ENCODE measurements at places on chromosomes 16 and 17.
A peak's percentile ranks its signal among the peaks of the same experiment; 100 is the strongest.

GRCh38 chr16:87854053-87854906 is 15.0 kb downstream of the SLC7A5 start:
- no peak for DNase-seq

- no peak for DNase-seq
These were observed 7.2 kb downstream of the SPACA3 start for GRCh38 chr17:32998887-32999228.

DNA sequence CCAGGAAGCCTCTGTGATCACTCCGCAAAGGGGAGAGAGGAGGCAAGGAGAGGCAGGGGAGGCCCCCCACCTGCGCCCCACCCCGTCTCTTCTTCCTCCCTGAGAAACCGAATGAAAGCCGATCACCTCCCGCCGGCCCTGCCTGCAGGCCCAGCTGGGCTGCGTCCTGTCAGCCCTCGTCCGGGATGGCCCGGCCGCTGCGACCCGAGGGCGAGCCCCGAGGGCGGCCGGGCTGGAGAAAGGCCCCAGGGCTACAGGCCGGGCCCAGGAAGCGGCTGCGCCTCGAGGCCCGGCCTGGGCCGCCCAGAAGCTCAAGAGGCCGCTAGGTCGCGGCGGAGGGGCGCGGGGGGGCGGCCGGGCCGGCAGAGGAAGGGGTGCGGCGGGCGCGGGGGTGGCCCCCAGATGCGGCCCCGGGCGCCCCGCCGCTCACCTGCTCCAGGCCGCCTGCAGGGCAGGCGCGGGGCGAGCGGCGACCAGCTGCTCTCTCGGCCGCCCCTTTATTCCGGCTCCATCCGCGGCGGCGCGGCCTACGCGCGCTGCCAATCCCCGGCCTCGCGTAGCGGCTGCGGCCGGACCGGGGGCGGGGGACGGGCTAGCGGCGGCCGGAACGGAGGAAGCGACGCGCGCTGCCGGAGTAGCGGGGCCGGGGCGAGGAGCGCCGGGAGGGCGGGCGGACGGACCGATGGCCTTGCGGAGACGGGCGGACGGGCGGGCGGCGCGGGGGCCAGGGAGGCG is at the start of gene ZNF319:
ZNF319 (minus strand) TSS at position 702 of the 735 bp plus-strand sequence. CDS start 2,407 bp downstream, outside the sequence.
- no peak for DNase-seq

DNA sequence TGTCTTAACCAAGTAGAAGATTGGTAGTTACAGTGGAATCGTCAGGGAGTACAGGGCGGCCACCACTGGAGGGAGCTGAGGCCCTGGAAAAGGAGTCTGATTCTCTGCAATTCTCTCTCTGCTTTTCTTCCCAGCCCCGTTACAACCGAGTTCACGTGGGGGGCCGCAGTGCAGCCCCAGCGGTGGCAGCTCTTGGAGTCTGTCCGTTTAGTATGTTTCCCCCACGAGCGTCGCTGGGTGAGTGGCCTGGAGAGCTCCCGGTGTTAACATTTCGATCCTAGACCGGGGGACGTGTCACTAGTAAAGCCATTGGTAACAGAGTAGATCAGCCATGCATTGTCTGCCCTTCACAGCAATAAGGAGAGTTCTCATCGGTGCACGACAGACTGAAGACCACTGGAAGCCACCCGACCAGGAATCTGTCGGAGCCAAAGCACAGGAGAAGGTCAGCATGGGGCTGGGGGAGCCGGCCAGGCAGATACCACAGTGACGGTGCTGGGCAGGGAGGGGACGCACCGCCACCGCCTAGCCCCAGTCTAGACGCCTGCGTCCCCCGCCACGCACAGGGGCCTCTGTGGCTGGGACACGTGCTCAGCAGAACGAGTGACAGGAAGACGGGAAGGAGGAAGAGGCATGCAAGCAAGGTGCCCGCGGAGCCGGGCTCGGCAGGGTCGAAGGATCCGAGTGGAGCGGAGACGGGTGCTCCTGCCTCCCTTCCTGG is 15.7 kb downstream of the SLC16A3 start:
- DNase-seq = no peak

DNA sequence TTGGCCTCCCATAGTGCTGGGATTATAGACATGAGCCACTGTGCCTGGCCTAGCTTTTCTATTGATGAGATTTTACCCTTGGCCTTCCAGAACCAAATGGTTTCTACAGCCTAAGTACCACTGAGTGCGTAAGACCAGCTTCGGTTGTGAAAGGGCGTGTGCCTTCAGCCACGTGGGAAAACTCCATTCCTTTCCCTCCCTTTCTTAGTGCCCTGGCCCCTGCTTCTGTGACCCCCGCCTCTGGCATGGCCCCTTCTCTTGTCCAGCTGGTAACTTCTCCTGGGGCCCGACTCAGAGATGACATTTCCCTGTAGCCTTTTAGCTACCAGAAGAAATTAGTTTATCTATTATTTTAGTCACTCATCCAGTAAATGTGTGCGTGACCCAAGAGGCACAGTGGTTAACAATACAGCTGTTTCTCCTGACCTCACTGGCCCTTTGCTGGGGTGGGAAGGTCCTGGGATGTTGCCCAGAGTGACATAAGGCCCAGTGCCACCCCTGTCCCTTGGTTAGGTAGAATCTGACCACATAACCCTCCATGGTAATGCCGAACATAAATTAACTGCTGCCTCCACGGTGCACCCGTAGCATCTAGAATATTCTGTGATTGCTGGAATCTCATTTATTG is 97.3 kb downstream of the PLCG2 start:
- no peak for DNase-seq

- no peak for DNase-seq
These were observed 1.5 kb downstream of the HOXB5 start for GRCh38 chr17:48592057-48592514.

DNA sequence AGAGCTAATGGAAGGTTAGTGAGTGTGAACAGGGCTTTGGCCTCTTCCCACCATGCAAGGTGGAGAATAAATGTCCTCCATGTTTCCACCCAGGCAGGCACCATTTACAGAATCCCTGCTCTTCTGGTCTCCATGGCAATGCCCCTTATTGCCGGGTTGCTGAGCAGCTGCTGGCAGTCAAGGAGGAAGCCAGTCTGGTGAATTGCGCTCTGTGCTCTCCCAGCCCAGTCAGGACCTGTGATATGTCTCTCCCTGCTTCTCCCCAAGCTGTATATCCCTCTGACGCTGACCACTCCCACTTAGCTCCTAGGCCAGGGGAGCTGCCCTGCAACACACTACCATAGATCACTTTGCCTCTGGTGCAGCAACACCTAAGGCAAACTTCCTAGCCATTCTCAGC is 402.1 kb upstream of the ERCC4 start:
- DNase-seq = no peak

DNA sequence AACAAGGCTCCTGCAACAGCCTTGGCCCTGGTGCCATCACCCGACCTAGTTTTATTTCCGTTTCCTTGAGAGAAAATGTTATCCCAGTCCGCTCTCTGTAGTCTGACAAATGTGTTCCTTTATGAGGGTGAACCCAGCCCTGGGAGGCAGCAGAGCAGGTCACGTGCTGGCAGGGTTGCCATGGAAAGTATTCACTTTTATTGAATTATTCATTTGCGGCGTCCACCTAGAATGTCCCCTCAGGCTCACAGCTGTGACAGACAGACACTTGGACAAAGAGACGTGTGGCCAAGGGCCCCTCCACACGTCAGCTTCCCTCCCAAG is 90.0 kb downstream of the WSCD1 start:
- no peak for DNase-seq

DNA sequence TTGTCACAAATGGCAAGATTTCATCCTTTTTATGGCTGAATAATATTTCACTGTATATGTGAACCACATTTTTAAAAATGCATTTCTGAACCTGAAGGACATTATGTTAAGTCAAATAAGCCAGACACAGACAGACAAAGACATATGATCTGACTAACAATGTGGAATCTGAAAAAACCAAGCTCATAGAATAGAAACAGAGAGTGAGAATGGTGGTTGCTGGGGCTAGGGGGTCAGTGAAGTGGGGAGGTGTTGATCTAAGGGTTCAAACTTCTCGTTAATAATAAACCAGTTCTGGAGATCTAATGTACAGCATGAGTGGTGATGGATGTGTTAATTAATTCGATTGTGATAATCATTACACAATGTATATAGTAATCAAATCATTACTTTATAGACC is 475.1 kb downstream of the WWOX start:
- DNase-seq = no peak

DNA sequence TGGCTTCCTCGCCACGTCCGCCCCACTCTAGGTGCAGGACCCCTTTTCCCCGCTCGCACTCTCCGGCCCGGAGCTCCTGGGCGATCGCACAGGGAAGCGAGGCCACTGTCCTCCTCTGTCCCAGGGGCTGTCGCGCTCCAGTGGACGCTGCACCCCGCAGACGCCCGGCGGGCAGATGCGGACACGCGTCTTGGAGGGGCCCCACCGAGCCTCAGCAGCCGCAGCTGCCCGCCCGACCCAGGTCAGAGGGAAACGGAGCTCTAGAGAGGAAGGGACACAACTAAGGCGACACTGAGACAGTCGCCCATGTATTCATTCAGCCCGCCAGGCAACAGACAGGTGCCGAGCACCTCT is 726 bp upstream of the SLC13A5 start:
- DNase-seq = no peak

GRCh38 chr16:81539009-81539758 is 94.6 kb downstream of the CMIP start:
- no peak for DNase-seq

GRCh38 chr16:12602811-12603698 is 200.6 kb downstream of the CPPED1 start:
- no peak for DNase-seq

DNA sequence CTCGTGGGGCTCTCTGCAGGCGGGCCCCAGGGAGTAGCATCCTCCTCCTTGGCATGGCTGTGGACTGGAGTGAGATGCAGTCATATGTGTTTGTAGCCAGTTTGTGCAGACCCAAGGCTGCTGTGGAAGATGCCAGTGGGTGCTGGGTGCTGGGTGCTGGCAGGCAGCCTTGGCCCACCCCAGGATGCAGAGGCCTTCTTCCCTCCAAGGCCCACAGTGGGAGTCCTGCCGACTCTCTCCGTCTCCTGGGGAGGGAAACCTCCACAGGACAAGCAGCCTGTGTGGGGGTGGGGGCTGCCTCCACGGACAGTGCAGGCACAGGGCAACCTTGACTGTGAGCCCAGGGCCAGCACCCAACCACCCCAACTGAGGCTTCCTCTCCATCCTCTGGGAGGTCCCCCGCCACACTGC is 13.8 kb upstream of the TMEM92 start:
- no peak for DNase-seq

DNA sequence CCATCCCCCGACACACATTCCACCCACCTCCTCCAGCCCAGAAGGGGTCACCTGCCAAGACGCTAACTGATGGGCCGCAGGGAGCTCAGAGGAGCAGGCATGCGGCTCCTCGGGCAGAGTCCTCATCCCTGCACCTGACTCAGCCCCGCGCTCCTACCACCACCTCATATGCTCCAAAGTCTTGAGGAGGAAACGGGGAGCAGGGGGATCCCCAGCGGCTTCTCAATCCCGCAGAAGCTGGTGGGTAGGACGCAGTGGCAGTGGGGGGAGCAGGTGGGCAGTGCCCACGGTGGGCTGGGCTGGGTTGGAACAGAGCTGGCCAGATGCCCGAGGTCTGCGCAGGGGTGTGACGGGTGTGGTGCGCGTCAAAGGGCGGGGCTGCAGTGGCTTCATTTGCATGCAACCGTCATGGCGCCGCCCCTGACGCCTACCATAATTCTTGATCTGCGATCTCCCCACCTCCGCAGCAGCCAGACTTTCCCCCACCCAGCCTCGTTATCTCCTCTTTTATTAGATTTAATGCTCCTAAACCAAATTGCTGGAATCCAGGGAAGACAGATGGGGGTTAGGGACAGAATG is 39.0 kb upstream of the EMP2 start:
- no peak for DNase-seq

GRCh38 chr16:55017321-55017720 is 86.7 kb downstream of the IRX5 start:
- no peak for DNase-seq

DNA sequence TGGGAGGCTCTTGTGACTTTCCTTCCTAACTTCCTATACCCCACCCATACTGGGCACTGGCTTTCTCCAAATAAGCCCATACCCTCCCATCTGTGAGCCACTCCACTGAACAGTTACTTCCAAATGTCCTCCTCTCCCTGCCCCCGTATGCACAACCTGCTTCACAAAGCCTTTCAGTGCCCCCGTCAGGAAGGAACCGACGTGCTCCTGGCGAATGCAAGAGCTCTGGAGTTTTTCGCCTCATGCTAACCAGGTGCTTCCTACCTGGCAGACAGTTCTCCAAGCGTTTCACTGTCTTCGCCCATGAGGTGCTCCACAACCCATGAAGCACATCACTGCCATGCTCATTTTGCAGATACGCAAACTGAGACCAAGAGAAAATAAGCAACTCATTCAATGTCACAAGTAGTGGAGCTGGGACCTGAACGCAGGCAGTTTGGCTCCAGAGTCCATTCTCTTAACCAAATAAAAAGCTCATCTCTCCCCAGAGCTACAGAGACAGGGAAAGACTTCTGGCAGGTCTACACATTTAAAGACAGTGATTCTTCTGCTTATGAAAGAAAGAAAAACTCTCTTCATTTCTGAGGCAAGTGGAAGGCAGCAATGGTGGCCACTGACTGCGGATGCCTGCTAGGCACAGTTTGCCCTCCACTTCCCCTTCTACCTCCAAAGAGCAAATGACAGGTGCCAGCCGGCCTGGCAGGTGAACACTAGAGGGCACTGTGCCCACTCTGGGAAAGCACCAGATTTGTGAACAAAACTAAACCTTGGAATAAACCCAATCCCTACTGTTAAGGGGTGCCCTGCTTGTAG is 23.8 kb downstream of the SPHK1 start:
- peak; percentile 75 for DNase-seq

GRCh38 chr16:26692658-26693057 is 374.1 kb upstream of the C16orf82 start:
- no peak for DNase-seq

DNA sequence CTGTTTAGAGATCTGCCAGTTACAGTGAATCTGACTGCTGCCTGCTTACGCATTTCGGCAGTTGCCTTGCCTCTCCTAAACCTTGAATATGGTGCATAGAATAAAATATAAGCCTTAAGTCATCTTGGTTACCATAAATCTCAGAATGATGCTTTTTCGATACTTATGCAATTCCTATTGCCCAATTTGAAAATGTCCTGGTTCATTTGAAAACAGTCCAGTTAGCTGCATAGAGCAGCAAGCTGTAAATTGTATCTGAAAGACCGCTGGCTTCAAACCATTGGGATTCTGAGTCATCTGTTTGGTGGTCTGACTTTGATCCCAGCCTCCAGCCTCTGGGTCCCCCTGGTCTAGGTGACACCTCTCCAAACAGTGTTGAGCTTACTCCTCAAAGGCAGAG is 2.7 kb upstream of the PRKCA start:
- no peak for DNase-seq

DNA sequence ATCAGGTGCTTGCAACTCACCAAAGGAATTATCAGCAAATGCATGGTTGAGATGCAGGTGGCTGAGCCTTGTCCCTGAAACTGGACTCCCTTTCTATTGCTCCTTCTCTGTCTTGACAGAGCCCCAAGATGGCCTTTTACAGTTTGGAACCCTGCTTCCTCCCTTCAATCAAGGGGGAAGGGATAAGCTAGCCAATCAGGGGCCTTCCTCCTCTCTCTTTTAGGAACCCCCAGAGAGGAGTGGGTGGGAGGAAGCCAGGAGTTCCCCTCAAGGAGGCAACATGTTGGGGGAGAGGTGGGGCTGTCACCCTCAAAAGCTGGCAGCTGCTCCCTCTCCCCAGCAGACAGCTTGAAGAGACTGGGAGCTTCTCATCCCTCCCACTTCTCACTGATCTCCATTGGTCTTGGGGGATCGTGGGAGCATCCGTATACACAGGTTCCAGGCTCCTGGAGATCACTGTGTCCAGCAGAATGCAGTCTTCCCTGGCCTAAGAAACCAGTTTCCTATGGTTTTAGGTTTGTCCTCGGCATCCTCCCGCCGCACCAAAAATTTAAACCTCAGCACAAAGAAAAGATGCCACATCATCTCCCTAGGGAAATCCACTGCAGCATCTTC is 7.2 kb downstream of the RASL10B start:
- no peak for DNase-seq
